ENCODE measurements at places on chromosomes 3 and 15.

DNA sequence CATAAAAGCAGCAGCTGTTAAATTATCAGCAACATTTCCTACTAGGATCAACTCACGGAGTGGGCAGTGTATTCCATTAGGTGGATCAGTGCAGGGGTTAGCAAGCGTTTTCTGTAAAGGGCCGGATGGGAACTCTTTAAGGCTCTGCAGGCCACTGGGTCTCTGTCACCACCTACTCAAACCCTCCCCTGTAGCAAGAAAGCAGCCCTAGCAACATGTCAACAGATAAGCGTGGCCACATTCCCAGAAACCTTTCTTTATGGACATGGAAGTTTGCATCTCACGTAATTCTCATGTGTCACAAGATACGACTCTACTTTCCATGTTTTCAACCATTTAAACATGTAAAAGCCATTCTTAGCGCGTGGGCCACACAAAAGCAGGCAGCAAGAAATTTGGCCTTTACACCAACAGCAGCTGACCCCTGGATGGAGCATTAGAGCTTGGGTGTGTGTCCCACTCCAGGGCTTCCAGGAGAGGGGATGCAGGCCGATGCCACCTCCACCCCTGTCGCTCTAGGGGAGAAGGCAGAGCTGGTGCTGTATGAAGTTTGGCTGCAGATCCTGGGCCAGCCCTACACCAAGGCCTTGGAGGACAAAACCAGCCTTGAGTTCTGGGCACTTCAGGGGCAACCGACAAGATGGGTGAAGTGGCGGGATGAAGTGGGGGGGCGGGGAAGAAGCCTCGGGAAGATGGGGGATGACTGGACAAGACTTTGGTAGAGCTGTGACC, 48.2 kb upstream of the CSPG4 start:
- no peak for DNase-seq

DNA sequence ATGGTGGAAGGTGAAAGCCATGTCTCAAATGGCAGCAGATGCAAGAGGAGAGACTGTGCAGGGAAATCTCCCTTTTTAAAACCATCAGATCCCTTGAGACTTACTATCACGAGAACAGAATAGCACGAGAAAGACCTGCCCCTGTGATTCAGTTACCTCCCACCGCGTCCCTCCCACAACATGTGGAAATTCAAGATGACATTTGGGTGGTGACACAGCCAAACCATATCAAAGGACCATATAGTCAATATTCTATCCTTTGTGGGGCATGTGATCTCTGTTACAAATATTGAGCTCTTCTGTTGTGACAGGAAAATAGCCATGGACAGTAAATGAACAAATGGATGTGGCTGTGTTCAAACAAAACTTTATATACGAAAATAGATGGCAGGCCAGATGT, 77.2 kb upstream of the ACKR4 start:
- DNase-seq: no peak

DNA sequence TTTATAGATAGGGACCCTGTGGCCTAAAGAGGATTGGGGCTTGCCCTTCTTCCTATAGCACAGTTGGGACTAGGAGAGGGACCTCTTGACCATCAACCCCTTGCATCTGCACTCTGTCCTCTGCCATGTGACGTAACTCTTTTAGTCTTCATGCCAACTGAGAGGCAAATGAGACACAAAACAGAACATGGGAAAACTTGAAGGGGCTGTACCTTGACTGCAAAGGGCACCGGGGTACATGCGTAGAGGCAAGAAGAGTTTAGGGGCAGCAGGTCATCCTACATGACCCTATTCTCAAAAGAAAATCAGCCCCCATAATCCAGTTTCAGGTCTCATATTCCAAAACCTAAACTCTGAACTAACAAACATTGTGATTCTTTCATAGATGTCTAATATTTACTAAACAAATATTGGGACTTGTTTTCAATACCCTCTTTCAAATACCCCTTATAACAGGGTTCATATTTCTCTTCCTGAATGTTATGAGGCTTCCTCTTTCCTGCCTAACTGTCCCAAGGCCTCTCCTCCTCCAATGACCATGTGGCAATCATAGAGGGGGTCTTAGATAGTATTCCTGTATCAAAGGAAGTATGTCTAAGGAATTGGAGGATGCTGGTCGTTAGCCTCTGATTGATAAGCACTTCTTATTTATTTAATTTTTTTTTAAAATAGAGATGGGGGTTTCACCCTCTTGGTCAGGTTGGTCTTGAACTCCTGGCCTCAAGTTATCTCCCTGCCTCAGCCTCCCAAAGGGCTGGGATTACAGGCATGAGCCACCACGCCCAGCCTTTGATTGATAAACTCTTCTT, 20.6 kb downstream of the ACKR2 start:
- no peak for DNase-seq

DNA sequence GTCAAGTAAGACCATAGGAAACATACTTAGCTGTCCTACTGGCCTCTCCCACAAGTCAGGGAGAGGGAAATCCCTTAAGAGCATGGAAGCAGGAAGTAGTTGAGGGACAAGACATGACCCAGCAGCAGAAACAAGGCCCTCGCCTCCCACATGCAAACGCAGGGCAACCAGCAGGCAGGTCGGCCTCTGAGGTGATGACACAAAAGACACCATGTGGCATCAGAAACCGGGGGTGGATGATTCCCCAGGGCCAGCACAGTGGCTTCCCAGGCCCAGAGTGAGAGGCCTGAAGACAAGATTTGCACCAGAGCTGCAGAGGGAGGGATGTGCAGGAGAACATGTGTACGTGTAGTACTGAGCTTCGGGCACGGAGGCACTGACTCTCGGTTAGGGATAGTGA, 26.3 kb downstream of the PXYLP1 start:
- DNase-seq: no peak

- DNase-seq: no peak
Measured at GRCh38 chr3:42110631-42111030, 19.5 kb downstream of the TRAK1 start.

- no peak for DNase-seq
Measured at GRCh38 chr3:82229397-82229796, 468.0 kb upstream of the GBE1 start.

GRCh38 chr3:120440001-120440703, 10.6 kb downstream of the FSTL1 start:
- no peak for DNase-seq

- no peak for DNase-seq
Measured at GRCh38 chr3:66816090-66816761, 181.9 kb upstream of the KBTBD8 start.

GRCh38 chr15:83289160-83289559, 4.7 kb upstream of the BNC1 start:
- no peak for DNase-seq

DNA sequence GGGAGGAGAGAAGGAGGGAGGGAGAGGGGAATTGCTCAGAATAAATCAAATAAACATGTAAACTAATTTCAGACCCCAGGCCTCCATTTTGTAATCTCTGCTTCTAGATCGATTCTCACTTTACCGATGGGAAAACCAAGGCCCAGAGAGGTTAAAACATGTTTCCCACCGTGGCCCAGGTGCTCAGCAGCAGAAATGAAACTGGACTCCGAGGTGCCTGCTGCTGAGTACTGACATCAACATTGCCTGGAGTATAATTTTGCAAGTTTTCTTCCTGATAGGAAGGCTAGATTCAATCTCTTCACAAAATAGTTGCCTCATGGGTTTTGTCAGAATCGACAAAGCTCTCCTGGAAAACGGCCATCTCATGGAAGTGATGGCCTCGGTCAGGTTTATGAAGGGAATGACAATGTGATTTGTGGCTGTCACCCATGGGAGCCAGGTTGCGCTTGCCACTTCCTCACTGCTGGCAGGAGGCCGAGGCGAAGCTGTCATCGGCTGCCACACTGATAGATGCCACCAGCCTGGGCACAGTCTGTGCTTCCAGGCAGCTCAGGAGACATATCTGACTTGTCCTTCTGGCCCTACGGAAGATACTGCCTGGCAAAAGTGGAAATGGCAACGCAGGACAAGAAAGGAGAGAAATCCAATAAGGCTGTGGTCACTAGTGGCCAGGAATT, 133.1 kb upstream of the LRRN1 start:
- DNase-seq: no peak

- DNase-seq: no peak
Measured at GRCh38 chr15:44529864-44530604, 6.9 kb upstream of the EIF3J start.
